Stimulated activated CD8-positive, alpha-beta memory T cell treated with anti-CD3 and anti-CD28 coated beads, Interleukin-4, amount 100 ng/mL, for 24 hours (primary cell): ENCODE measurements at places on chromosomes 11 and 22.

GRCh38 chr11:1206391-1207271 lies 16.2 kb upstream of the MUC5B start:
- no peak for DNase-seq

- no peak for DNase-seq
These were observed 38.5 kb upstream of the TCF20 start for GRCh38 chr22:42308892-42309468.

GRCh38 chr11:116333001-116333535 lies 439.7 kb downstream of the BUD13 start:
- no peak for DNase-seq

- no peak for DNase-seq
These were observed 7.9 kb downstream of the FOXR1 start for GRCh38 chr11:118979434-118979833.

- no peak for DNase-seq
These were observed 350.6 kb downstream of the ETS1 start for GRCh38 chr11:128236506-128237498.

- DNase-seq = no peak
These were observed 11.6 kb upstream of the GPHA2 start for GRCh38 chr11:64947208-64947814.

DNA sequence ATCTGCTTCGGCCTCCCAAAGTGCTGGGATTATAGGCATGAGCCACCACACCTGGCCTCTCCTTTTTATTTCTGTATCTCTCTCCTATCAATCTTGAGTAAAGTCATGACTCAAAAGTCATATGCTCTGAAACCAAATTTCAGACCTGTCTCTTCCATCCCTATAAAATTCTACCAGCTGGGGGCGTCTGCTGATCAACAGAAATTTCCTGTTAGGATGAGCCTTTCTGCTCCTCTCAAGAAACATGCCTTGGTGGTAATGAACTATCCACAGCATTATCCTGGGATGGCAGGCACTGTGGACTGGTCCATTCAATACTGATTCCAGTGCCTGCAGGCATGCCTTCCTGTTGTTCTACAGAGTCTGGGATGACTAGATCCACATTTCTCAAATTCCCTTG lies 472.6 kb downstream of the NELL1 start:
- no peak for DNase-seq

DNA sequence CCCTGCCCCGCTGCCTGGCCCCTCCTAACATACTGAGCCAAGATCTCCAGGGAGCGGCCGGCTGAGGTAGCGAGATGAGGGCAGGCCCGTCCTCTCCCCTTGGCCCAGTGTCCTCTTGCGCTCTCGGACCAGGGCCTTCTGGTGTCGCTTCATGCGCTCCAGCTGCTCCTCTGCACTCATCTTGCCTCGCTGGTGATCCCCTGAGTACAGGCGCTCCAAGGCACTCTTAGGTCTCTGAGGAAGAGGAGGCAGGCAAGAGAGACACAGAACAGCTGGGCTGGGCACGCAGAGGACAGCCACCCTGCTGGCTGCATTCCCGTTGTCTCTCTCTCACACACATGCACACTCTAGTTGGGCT lies 50.6 kb downstream of the C11orf58 start:
- DNase-seq = no peak

DNA sequence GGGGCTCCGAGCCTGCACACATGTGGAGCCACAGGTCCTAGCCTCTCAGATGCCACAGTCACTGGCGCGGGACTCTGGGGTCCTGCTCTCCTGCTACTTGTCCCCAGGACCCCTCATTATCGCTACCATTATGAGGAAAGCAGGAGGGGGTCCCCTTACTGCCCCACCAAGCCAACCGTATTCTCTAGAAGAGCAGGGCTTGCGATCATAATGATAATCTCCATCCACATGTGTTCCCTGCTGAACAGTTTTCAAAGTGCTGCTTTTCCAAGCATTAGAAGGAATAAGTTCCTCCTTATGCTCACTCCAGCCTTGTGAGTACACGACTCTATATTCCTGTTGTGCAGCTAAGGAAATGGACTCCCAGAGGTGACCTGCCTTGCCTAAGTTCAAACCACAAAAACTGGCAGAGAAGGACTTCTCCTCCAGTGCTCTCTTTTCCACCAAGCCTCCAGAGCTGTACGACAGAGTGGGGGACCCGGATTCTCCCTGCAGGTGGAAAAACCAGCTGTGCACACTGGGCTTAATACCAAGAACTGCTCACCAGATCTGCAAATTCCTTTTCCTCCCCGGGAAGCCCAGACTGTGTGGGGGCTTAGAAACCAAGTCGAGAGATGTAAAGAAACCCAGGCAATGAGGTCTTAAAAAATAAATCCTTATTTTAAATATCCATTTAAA lies 92.8 kb upstream of the DRD2 start:
- no peak for DNase-seq

DNA sequence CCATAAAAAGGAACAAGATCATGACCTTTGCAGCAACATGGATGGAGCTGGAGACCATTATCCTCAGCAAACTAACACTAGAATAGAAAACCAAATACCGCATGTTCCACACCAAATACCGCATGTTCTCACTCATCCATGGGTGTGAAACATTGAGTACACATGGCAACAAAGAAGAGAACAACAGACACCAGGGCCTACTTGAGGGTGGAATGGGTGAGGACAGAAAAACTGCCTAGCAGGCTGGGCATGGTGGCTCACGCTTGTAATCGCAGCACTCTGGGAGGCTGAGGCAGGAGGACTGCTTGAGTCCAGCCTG lies 12.3 kb downstream of the EHD1 start:
- DNase-seq = no peak
